Thoracic aorta endothelial cell (primary cell): ENCODE measurements at places on chromosomes 1 and 21. TPM values are rescaled to one million over a fixed set of nuclear protein-coding genes. Genes with fewer than 3 reads are reported as not detected.

Gene MMEL1
- total RNA-seq, result 1.1 and 3.5 TPM in 2 replicates

Gene EVA1B
- 75.4 and 94.8 TPM in 2 replicates for total RNA-seq

Gene LHX8
- not detected in 2 replicates for total RNA-seq

Gene TNFRSF9
- 0.13 and 0.72 TPM in 2 replicates for total RNA-seq

Gene CDA
- 1.5 and 2.0 TPM in 2 replicates for total RNA-seq

Gene ARHGEF16
- 0.27 and 1.0 TPM in 2 replicates for total RNA-seq

Gene PDPN
- not detected in 2 replicates for total RNA-seq

Gene DEPDC1
- 45.5 and 78.5 TPM in 2 replicates for total RNA-seq

Gene IPP
- total RNA-seq, result 6.7 and 8.1 TPM in 2 replicates

Gene ARHGAP29
- 333 and 361 TPM in 2 replicates for total RNA-seq

Gene TBX19
- 0.80 and 1.0 TPM in 2 replicates for total RNA-seq

Gene PRRX1
- 4.4 and 11.6 TPM in 2 replicates for total RNA-seq

Gene TAS1R3
- 0.13 and 0.22 TPM in 2 replicates for total RNA-seq

Gene MATN1
- under 0.01 and 0.13 TPM in 2 replicates for total RNA-seq

Gene LTN1
- 49.1 and 50.5 TPM in 2 replicates for total RNA-seq

Gene ESRRG
- total RNA-seq, result not detected in 2 replicates

Gene OR10K1
- total RNA-seq, result not detected in 2 replicates

Gene C1orf94
- not detected in 2 replicates for total RNA-seq

Gene SPRR1B
- total RNA-seq, result not detected in 2 replicates

Gene AIRE
- under 0.01 TPM in 1 of 2 replicates, not detected in the other for total RNA-seq

Gene ST6GALNAC3
- 39.0 and 62.1 TPM in 2 replicates for total RNA-seq

Gene PRR9
- total RNA-seq, result not detected in 2 replicates

Gene MFSD2A
- total RNA-seq, result 3.9 and 5.3 TPM in 2 replicates

Gene KRTAP13-2
- total RNA-seq, result not detected in 2 replicates

Gene MXRA8
- 0.80 and 1.2 TPM in 2 replicates for total RNA-seq

Gene RXFP4
- total RNA-seq, result not detected in 2 replicates

Gene NOC2L
- 89.1 and 108 TPM in 2 replicates for total RNA-seq

Gene SLC9C2
- not detected in 2 replicates for total RNA-seq

Gene LRRC53
- not detected in 2 replicates for total RNA-seq

Gene CELA3A
- total RNA-seq, result not detected in 2 replicates

Gene DDR2
- 65.0 and 66.8 TPM in 2 replicates for total RNA-seq

Gene PRRC2C
- 120 and 145 TPM in 2 replicates for total RNA-seq

Gene MR1
- 2.3 and 4.2 TPM in 2 replicates for total RNA-seq

Gene TEDDM1
- not detected in 2 replicates for total RNA-seq

Gene COL8A2
- total RNA-seq, result 1.7 and 3.6 TPM in 2 replicates

Gene TMEM51
- 9.0 and 9.2 TPM in 2 replicates for total RNA-seq
